COR-L47 (cell line): ENCODE measurements at places on chromosomes 4 and X.

DNA sequence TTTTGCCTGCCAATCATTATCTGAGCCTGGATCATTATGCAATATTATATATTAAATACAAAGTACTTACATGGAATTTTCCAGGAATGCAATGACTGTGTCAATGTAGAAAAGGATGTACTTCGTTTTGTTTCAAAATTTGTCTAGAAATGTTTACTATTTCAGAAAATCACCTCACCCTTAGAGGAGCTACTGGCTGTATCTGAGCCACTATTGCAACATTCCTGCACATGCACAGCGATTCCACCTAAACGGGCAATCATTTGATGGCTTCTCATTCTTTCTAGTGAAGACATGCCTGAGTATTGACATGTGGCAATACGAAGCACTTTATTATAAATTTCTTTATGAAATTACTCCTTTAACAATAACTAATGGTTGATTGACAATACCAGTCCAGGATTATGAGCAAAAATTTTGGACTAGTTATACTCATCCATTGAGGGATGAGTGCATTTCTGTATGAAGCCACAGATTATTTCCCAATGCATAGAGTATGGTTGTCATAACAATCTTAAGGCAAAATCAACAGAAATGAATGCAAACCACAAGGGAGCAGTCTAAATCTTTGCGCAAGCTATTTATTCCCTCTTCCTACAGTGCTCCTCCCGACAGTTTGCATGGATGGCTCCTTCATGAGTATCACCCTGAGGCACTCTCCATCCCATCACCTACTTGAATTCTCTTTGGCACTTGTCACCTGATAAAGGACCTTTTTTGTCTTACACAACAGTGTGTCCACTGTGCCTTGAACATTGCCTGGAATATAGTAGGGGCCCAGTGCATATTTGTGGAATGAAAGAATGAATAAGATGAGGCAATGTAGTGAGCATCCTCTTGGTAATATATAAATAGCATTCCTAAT lies 35.8 kb upstream of the MMAA start:
- DNase-seq = no peak

GRCh38 chr4:2048831-2049230 lies 10.3 kb upstream of the NAT8L start:
- DNase-seq = no peak

GRCh38 chr4:2805712-2806389 lies 13.0 kb downstream of the SH3BP2 start:
- no peak for DNase-seq

DNA sequence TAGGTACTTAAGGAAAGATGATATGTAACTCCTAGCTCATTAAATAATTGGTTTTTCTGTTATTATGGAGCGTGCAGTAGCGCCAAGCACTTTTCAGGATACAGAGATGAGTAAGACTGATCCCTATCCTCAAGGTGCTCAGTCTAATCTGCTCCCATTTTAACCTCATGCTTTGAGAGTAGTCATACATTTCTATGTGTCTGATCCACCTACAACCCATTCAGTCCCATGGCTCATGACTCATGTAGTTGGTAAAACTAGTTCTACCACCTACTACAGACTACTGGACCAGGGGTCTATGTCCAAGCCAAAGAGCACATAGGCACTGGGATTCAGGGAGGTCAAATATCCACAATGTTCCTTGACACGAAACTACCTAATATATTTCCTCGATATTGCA lies 60.8 kb downstream of the TMEM154 start:
- DNase-seq = no peak

- no peak for DNase-seq
Measured at GRCh38 chr4:77734928-77735327, 84.2 kb downstream of the CNOT6L start.

GRCh38 chr4:52861171-52861823 lies 820 bp upstream of the RASL11B start:
- DNase-seq = no peak

GRCh38 chr4:3683744-3684421 lies 82.3 kb upstream of the ADRA2C start:
- no peak for DNase-seq

GRCh38 chrX:11688201-11688600 lies 22.5 kb upstream of the ARHGAP6 start:
- DNase-seq = no peak

DNA sequence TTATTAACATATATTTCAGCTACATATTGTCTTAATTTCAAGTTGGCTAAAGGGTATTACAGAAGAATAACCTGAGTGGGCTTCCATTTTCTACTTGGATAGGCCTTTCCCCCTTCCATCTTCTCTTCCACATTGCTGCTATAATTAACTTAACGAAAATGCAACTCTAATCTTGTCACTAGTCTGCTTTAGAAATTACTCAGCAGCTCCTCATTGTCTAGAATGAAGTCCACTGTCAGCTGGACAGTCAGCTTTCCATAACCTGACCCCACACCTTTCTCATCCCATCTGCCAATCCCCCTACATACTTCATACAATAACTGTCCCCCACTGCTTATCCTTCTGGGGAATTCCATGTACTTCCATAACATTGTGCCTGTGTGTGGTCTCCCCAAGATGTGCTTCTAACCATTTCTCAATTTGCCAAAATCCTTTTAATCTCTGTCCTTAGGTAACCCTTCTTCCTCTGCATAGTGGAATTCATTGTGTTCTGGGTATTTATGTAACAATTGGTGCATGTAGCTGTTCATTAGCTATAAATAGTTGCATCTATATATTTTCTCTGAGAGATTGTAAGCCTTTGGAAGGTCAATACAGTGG lies 4.8 kb downstream of the MND1 start:
- no peak for DNase-seq

DNA sequence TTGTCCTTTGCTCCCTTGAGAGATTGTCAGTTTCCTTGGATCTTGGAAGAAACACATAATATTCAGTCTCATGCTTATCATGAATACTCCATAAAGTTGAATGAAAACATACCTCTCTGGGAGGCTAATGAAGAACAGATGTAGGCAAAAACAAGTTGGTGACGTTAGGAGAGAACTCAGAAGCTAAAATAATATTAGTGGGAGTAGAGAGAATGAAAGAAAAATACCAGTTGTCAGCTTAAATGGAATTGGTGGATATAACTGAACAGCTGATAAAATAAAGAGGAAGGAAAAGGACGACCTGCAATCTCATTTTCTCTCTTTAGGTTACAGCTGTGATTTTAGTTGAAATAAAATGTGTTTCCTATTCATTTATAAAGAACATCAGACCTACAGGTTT lies 124.8 kb downstream of the SNCA start:
- no peak for DNase-seq

GRCh38 chrX:29453333-29453732 lies 762.0 kb upstream of the MAGEB2 start:
- no peak for DNase-seq

- DNase-seq = no peak
Measured at GRCh38 chr4:176360446-176360845, 40.7 kb downstream of the SPCS3 start.

DNA sequence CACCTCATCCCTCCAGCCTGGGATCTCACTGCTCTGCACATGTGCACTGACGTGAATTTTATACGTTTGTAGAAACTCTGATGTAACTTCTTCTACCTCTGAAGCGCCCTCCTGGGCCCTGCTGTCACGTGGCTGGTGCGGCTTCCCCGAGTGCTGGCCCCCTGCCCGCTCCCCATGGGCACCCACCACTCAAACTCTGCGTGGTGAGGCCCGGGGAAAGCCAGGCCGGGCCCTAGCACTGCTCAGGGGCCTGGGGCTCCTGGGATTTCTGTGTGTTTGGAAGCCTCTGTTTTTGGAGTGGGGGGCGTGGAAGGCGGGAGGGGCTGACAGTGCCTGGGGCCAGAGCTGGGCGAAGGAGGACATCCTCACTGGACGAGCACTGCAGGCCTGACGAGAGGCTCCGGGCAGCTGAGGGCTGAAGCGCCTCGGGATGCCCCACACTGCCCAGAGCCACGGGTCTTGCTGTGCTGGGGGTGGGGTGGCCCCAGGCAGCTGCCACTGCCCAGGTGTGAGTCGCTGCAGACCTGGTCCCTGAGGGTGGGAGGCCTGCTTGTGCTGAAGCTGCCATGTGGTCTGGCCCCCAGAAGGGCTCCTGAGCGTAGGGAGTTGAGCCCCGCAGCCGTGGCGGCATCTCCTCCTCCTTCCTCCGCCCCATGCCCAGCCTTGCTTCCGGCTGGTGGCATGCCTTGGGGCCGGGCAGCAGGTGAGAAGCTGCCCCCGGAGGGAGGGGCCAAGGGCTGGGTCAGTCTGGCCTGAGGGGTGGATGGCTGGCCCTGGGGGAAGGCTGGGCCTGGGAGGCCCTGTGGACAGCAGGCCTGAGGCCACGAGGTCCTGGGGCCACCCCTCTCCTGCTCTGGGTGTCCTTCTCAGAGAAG lies 7.7 kb downstream of the NAT8L start:
- DNase-seq = no peak
